ENCODE measurements at places on chromosomes 4 and X. TPM values are rescaled to one million over a fixed set of nuclear protein-coding genes. Genes with fewer than 3 reads are reported as not detected.
A peak's percentile ranks its signal among the peaks of the same experiment; 100 is the strongest.

Gene POF1B
- 4.2 TPM for total RNA-seq

DNA sequence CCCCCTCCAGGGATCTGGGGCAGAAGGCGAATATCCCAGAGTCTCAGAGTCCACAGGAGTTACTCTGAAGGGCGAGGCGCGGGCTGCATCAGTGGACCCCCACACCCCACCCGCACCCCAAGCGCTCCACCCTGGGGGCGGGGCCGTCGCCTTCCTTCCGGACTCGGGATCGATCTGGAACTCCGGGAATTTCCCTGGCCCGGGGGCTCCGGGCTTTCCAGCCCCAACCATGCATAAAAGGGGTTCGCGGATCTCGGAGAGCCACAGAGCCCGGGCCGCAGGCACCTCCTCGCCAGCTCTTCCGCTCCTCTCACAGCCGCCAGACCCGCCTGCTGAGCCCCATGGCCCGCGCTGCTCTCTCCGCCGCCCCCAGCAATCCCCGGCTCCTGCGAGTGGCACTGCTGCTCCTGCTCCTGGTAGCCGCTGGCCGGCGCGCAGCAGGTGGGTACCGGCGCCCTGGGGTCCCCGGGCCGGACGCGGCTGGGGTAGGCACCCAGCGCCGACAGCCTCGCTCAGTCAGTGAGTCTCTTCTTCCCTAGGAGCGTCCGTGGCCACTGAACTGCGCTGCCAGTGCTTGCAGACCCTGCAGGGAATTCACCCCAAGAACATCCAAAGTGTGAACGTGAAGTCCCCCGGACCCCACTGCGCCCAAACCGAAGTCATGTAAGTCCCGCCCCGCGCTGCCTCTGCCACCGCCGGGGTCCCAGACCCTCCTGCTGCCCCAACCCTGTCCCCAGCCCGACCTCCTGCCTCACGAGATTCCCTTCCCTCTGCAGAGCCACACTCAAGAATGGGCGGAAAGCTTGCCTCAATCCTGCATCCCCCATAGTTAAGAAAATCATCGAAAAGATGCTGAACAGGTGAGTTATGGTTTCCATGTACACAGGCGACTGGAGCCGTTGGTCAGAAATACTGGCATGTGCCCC, at the start of gene CXCL1:
Gene CXCL1, plus strand, starts transcription at position 264 of the 926 bp plus-strand sequence. Its CDS starts 78 bp downstream, at position 342.
- H3K4me1 ChIP-seq, result peaks cover 4% of the 10 kb centered on the region
- no peaks in the 10 kb centered on the region for H3K27me3 ChIP-seq
- H3K27ac ChIP-seq, result no peak within 1 kb of the TSS
- peak within 1 kb of the TSS; percentile 51 for H3K4me3 ChIP-seq
- peak; percentile 23 for DNase-seq
- H3K36me3 ChIP-seq, result no peaks in the 10 kb centered on the region

- H3K4me3 ChIP-seq, result no peak overlapping the region
- H3K27ac ChIP-seq, result no peak overlapping the region
- H3K36me3 ChIP-seq, result peaks cover 1% of the 10 kb centered on the region
- peaks cover 8% of the 10 kb centered on the region for H3K4me1 ChIP-seq
- DNase-seq, result no peak
Measured at GRCh38 chr4:37852376-37852775, 25.9 kb downstream of the PGM2 start.

GRCh38 chr4:25446611-25447010, 69.5 kb downstream of the ANAPC4 start:
- H3K4me3 ChIP-seq, result no peak overlapping the region
- no peaks in the 10 kb centered on the region for H3K36me3 ChIP-seq
- DNase-seq, result peak; percentile 57
- H3K4me1 ChIP-seq, result peaks cover 21% of the 10 kb centered on the region
- H3K27ac ChIP-seq, result peak overlapping the region; percentile 46

GRCh38 chr4:76738086-76738931, 159.6 kb downstream of the SOWAHB start:
- H3K27ac ChIP-seq, result no peak overlapping the region
- no peaks in the 10 kb centered on the region for H3K36me3 ChIP-seq
- DNase-seq, result no peak
- H3K4me3 ChIP-seq, result no peak overlapping the region
- H3K4me1 ChIP-seq, result peaks cover 12% of the 10 kb centered on the region

GRCh38 chr4:152408514-152409327, 127.2 kb downstream of the FBXW7 start:
- no peak overlapping the region for H3K4me3 ChIP-seq
- H3K27me3 ChIP-seq, result no peaks in the 10 kb centered on the region
- H3K36me3 ChIP-seq, result no peaks in the 10 kb centered on the region
- H3K27ac ChIP-seq, result no peak overlapping the region
- no peak for DNase-seq

Measured in thyroid gland (tissue), 4 donors.